NCI-H748 treated with DMSO at 0.1 percent for 48 hours (cell line): ENCODE measurements at places on chromosomes 16 and 17.

DNA sequence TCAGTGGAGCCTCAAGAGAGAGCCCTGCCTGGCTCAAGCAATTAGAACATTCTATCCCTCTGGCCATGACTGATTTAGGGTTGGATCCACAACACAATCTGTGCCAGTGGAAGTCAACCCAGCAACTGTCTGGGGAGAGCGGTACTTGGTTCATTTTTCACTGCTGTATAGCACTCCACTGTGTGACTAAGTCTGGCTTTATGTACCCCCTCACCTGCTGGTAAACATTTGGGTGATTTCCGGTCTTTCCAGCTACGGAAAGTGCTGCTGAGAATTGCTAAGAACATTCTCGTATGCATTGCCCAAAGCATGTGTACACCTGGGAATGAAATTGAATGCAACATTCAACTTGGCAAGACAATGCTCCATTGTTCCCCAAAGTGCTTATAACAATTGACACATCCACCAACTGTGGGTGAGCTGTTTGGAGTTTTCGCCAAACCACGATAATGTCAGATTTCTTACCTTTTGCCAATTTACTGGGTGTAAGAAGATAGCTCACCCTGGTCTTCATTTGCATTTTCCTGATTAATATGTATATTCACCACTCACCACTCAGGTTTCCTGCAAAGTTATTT, 63.5 kb upstream of the MED9 start:
- DNase-seq: no peak

GRCh38 chr17:32564325-32564724, 77.5 kb downstream of the CDK5R1 start:
- no peak for DNase-seq

- DNase-seq: no peak
Measured at GRCh38 chr16:53147500-53148065, 92.8 kb downstream of the CHD9 start.

DNA sequence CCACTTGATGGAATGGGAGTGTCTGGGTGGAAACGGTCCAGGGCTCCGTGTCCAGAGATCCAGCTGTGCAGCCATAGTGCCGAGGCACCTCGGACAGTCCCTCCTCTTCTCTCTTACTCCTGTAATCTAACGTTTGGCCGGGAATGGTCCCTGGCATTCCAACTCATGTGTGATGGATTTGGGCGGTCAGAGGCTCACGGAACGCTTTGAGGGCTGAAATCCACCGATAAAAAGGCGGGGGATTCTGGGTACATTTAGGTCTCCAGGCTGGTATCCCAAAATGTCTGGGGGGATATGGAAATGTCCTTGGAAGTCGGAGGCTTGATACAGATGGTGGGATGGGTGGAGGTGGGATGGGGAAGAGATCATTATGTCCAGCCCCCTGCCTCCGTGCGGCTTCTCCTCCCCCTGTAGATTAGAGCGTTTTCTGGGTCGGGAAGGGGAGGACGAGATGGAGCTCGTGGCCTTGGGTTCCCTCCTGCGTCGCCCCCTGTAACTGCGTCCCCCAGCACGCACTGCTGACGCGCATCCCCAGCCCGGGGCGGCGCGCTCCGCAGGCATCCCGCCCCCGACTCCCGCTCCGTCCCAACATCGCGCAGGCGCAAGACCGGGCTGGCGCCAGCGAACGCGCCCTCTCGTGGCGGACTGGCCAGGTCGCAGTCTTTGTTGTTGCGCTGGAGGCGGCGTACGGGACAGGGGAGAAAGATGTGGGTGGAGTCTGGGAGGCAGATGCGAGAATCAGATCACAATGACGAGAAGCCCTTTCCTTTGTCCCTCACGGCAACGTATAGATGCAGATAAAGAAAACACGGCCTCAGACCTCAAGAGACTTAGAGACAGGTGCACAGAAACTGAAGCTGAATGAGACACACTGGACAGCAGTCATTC, 4.5 kb upstream of the SGCA start:
- peak; percentile 82 for DNase-seq

DNA sequence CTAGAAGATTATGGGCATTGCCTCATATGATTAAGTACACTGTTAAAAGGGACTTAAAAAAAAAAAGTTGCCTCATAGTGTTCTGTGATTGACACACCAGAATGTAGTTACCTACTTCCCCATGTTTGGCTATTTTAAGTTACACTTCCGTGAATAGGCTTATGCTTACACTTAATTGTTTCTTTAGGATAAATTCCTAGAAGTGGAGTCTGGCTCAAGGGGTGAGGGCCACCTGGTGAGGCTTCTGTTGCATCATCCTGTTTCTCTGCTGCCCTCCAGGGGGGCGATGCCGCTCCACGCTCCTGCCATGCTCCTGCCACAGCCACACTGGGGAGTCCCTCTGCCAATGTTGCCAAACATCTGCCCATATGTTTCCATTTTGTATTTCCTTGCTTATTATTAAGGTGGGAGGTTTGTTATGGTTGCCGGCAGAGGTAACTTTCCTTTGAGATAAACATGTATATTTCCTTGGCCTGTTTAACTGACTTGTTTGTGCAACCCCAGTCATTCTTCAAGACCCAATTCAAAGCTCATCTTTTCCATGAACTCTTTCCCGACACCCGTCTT, 73.1 kb downstream of the KSR1 start:
- DNase-seq: no peak

- DNase-seq: no peak
Measured at GRCh38 chr17:42266918-42267766, 9.0 kb downstream of the STAT5B start.

- no peak for DNase-seq
Measured at GRCh38 chr16:66430214-66430613, 3.1 kb downstream of the BEAN1 start.

DNA sequence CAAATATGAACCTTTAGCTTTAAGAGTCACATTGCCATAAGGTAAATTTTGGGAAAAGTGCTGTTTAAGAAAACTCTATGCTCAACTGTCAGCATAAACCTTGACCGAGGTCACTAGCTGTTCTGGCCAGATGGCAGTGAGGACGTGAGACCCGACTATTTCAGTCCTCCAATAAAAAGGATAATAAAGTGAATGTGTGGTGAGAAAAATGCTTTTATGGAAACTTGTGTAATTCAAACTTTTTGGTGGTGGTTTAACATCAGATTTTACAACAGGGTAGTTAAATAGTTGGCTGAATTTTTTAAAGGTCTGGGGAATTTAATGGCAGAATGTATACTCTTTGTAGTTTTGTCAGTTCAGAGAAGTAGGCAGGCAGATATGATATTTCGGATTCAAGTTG, 391.1 kb downstream of the PMP22 start:
- DNase-seq: no peak
